Activated T-cell treated with anti-CD3 and anti-CD28 coated beads, Interleukin-2, amount 50 U/mL, for 24 hours (primary cell): ENCODE measurements at places on chromosomes 4 and X.

GRCh38 chr4:10023050-10023419 lies 1.7 kb upstream of the SLC2A9 start:
- DNase-seq = no peak

GRCh38 chrX:1453395-1453783 lies 680 bp upstream of the ASMTL start:
- DNase-seq = no peak

- no peak for DNase-seq
These were observed 21.5 kb downstream of the CXCL8 start for GRCh38 chr4:73761856-73762255.

DNA sequence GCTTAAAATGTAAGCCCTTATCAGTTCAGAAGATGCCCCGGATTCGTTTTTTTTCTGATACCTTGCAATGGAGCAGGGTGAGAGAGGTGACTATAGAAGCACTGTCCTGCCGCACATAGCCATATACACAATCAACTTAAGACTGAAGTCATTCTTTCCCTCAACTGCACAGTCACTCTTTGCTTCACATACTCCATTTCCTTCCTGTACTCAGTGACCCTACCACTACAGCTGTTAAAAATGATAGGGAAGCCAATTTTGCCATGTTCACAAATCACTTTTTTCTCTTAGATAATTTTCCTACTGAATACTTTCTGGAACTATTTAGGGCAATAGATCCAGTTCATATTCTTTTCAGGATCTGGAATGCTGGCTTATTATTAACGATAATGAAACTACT lies 300.0 kb downstream of the ANK2 start:
- DNase-seq = no peak

DNA sequence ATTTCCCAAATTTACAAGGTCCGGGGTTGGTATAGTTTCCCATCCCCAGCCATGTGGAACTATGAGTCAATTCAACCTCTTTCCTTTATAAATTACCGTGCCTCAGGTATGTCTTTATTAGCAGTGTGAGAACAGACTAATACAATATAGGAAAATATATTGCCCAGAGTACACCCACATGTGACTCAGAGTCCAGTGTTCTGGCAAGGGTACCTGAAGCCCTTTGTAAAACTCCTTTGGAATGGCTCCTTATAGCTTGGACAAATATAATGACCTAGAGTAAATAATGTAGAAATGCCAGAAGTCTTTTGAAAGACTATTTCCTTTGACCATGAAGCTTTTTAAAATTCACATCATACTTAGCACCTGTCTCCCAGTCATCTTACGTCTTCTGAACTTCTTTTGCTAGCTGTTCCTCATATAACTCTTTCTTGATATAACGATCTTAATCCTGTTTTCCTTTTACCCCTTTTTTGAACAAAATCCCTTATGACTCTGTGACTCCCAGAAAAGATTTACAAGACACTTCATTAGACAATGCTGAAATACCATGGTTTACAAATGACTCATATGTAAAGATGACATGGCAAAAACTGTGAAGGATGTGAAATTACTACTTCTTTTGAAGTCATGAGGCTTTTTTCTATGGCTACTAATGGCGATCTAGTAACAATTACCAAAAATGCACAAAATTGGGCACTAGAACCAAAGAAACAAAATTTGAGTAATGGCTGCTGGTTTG lies 408.9 kb downstream of the NAP1L3 start:
- DNase-seq = no peak

DNA sequence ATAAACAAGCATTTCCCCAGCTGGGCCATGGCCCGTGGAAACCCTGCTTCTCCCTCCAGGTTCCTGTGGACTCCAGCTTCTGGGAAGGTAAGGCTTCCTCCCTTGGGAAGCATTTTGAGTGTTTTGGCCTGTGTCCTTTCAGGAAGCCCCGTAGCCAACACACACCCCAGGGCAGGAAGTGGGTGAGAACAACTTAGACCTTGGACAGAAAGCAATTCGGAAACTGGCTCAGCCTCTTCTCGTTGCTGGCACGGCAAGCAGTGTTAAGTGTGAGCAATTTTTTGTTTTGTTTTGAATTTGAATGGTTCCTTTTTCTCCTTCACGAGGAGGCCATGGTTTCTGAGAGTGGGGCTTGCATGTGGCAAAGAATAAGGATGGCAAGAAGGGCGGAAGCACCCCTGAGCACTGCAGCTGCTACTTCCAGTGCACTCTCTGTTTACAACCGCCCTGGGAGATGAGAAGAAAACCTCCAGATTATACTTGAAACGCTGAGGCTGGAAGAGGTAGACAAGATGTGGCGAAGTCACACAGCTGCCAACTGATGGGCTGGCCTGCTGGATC lies 14.1 kb upstream of the CYTL1 start:
- no peak for DNase-seq

DNA sequence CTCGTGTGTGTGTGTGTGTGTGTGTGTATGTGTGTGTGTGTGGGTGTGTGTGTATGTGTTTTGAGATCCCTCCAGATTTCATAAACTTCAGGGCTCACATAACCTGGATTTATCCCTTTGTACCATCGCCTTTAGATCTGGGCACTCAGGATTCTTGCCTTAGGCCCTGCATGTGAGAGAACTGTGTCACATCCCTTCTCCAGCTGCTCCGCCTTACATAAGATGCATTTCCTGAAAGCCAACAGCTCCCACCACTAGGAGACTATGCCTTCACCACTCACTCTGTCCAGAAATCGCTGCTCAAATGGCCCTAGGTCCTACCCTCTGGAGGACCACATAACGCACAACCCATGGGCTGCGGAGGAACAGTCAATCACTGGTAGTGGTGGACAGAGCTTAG lies 348.8 kb downstream of the CCSER1 start:
- no peak for DNase-seq

GRCh38 chrX:27915617-27916016 lies 65.6 kb downstream of the DCAF8L1 start:
- no peak for DNase-seq

GRCh38 chr4:10403633-10404445 lies 53.4 kb downstream of the ZNF518B start:
- DNase-seq = no peak

DNA sequence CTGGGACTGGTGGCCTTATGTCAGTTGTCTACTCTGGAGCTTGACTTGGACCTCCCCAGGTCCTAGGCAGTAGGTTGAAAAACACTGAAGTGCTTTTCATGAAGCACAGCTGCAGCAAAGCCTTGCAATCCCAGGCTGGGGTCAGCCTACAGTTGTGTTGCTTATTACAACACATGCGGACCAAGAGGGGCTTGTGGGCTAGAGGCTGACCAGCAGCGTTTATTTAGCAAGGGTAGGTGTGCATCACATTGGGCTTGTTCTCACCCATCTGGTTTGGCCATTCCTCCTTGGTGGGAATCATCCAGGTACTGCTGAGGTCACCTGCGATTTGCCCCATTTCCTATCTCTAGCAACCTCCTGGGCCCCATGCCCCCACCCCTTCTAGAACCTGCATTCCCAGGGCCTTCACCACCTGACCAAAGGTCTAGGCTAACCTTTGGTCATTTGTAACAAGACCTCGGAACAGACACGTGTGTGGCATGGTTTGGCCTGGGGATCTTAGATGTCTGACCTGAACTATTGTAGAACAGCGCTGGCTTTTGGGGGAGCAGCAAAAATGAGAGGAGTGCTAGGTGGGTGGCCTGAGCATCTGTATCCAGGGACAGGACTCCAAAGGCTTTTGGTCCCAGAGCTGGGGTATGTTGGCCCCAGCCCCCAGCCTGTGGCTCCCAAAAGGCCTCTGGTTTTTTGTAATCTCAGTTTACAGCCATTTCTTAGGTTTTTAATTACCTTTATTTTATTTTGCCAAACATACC lies 3.0 kb downstream of the RPL10 start:
- peak; percentile 64 for DNase-seq

DNA sequence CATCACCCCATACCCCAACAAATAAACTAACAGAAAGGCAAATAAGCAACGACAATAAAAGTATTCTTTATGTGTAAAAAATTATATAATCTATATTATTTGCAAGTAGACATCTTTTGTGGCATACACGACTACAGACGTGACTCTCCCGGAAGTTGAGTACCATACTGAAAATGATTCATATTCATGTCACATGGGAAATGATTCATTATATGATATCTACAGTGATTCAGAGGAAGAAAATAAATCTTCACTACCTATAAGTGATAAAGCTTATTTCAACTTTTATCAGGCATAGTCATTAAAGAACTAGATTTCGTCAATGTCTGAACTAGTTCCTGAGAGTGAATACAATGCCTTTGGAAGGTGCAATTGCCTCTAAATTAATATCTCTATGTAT lies 4.6 kb upstream of the ANTXR2 start:
- no peak for DNase-seq

DNA sequence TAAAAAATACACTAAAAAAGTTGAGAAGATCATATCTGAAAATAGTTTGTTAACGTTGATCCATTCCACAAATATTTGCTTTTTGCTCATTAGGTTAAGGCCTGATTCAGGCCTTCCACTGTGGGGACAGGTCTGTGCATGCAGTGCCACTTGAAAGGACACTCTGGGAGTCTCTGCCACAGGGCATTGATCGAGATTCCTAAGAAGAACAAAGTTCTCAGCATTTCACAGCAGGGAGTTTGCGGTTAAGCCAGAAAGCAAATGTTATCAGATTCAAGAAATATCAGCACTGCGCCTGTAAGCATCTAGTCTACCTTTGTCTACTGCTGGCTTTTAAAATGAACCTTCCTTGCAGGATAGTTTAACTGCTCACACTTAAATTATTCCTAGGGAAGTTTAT lies 62.2 kb upstream of the TNIP3 start:
- DNase-seq = no peak

DNA sequence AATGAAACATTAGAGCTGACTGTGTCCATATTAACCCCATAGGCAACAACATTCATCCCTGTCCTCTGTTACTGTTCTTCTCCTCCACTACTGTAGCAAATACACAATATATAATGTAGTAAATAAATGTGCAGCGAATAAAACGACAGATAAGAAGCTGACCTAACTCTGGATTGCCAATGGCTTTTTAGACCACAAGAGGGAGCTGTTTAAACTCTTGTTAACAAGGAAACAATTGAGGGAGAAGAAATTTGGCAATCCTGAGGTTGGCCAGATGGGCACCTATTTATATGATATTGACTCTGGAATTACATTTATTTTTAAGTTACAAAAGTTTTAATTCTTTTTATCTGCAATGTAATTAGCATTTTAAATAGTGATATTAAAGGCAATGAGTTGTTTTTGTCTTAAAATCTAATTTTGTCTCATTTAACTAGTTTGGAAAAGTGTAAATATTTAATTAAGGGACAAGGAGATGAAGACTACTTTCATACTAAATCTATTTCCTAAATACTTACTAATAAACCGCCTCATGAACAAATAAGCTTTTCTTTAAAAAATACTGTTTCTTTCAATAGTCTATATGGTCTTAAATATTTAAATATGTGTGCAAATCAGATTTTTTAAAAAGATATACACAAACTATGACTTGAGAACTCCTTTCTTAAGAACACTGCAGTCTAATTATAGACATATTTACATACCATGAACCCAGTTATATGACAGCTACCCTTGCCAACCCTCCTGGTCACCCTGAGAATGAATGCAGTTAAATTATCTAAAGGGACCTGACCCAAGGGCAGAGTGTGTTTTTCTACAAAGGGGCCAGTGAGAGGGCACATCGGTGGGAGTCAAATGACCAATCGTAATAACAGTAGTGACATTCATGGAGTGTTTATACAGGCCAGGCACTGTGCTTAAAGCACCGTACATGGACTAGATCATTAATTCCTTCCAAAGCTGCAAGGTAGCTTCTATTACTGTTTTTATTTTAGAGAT lies 52.9 kb upstream of the HPF1 start:
- no peak for DNase-seq

DNA sequence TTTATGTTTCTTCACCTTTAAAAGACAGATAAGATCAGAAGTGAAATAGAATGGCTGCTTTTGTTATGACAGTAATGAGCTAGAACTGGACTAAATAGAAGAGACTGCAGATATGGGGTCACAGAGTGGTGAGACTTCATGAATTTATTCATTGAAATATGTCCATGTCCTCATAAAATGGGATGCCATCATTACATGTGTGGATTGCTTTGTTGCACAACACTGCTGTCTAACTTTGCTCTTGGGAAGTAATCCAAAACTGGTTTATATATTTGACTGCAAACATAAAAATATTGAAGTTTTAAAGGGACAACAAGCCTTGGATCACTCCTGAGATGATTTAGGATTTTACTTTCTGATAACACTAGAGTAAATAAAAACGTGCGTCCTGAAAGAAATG lies 209.2 kb upstream of the FAT4 start:
- DNase-seq = no peak

- DNase-seq = no peak
These were observed 58.6 kb upstream of the ETNPPL start for GRCh38 chr4:108821351-108821930.

- DNase-seq = no peak
These were observed 93.2 kb downstream of the WFS1 start for GRCh38 chr4:6362896-6363295.

DNA sequence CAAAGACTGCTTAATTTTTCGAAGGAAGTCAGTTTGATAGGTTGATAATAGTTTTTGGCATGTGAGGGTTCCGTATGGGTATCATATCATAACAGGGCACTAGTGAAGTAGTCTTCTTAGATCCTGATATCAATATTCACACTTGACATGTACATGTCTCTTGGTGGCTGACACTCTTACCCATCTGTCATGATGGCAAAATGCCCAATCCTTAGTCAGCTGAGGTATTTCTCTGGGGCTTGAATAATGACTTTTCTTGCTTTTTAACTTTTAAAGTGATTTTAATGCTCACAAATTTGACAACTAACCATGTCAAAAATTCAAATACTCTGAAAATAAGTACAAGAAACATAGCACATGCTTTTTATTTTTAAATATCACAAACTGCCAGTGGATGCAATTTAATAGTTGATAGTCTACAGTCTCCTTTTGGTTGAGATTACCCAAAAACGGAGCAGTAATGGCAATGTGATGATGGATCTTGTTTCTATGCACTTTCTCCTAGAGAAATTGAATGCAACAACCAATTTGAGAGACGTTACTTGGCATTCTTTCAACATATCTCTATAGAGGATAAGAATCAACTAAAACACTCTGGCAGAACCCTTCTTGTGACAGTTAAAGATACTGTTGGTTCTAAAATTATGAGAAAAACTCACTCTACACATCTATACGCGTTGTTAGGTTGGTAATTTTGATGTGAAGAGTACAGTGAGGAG lies 552.9 kb upstream of the PABPC4L start:
- no peak for DNase-seq

GRCh38 chr4:1021386-1022050 lies 10.1 kb downstream of the FGFRL1 start:
- DNase-seq = no peak

- DNase-seq = no peak
These were observed 12.1 kb downstream of the PJA1 start for GRCh38 chrX:69153060-69153730.

DNA sequence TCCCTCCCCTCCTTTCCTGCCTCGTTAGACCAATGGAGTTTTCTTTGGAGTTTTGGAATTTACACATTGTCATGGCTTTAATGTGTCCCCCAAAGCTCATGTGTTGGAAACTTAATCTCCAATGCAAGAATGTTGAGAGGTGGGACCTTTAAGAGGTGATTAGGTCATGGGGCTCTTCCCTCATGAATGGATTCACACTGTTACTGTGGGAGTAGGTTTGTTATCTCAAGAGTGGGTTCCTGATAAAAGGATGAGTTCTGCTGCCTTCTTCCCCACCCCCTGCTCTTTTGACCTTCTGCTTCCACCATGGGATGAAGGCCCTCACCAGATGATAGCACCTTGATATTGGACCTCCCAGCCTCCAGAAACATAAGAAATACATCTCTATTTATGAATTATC lies 16.8 kb downstream of the MORF4L2 start:
- no peak for DNase-seq
